Heart right ventricle (tissue), 16 donors: ENCODE measurements at places on chromosomes 12 and 14. TPM values are rescaled to one million over a fixed set of nuclear protein-coding genes. Genes with fewer than 3 reads are reported as not detected.

GRCh38 chr14:67859169-67859749 lies 39.7 kb downstream of the RAD51B start:
- H3K27ac ChIP-seq, result no peak overlapping the region
- H3K36me3 ChIP-seq, result no peaks in the 10 kb centered on the region
- H3K4me1 ChIP-seq, result no peaks in the 10 kb centered on the region

DNA sequence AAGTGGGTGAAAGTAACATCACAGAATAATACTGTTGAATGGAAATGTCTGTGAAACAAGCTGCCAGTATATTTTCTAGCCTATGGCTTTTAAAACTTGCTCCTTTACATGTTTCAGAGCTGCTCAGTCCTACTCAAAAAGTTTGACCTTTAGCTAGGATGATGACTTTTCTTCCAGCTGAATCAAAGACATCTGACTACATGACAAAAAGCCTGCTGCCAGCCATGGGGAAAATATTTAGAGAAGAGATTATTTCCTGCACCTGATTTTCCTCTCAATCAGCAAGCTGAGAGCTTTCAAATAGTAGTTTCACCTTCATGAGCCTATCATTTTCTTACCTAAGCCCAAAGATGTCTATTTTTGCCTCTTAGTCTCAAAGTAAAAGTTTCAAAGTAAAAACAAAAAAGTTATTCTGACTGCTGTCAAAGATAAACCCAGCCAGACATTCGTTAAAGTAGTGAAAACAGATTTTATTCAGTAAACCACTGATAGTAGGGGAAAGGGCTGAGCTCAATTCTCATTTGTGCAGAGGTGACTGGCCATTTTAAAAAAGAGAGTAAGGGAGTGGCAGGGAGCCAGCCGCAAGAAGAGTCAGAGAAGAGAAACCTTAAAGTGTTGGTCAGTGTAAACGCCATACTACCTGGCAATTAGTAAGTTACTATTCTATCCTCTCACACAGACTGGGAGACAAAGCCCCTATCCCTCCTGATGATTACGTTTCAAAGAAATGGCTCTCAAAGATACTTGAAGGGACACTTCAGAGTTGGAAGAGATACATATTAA lies 2.2 kb downstream of the ATP6V1D start:
- no peak overlapping the region for H3K4me3 ChIP-seq
- no peak for DNase-seq
- peaks cover 3% of the 10 kb centered on the region for H3K36me3 ChIP-seq
- peaks cover 14% of the 10 kb centered on the region for H3K4me1 ChIP-seq
- no peaks in the 10 kb centered on the region for H3K27me3 ChIP-seq
- H3K27ac ChIP-seq, result no peak overlapping the region

CLEC1A gene
- 2.2 TPM for total RNA-seq

PTCSC3 gene
- total RNA-seq, result not detected
